ENCODE measurements at places on chromosomes 11 and 22.

- no peak for DNase-seq
These were observed 15.8 kb upstream of the NUP160 start for GRCh38 chr11:47863898-47864430.

- no peak for DNase-seq
These were observed at the start of gene MRGPRG for GRCh38 chr11:3218483-3219280. MRGPRG (minus strand) TSS chr11:3218813; CDS start chr11:3218813, 0 bp downstream.

GRCh38 chr11:33454264-33454663, 197.1 kb downstream of the HIPK3 start:
- DNase-seq, result no peak

- DNase-seq, result no peak
These were observed 52.7 kb downstream of the MPPED2 start for GRCh38 chr11:30533445-30533947.

GRCh38 chr22:28016781-28017557, 97.9 kb upstream of the PITPNB start:
- no peak for DNase-seq

DNA sequence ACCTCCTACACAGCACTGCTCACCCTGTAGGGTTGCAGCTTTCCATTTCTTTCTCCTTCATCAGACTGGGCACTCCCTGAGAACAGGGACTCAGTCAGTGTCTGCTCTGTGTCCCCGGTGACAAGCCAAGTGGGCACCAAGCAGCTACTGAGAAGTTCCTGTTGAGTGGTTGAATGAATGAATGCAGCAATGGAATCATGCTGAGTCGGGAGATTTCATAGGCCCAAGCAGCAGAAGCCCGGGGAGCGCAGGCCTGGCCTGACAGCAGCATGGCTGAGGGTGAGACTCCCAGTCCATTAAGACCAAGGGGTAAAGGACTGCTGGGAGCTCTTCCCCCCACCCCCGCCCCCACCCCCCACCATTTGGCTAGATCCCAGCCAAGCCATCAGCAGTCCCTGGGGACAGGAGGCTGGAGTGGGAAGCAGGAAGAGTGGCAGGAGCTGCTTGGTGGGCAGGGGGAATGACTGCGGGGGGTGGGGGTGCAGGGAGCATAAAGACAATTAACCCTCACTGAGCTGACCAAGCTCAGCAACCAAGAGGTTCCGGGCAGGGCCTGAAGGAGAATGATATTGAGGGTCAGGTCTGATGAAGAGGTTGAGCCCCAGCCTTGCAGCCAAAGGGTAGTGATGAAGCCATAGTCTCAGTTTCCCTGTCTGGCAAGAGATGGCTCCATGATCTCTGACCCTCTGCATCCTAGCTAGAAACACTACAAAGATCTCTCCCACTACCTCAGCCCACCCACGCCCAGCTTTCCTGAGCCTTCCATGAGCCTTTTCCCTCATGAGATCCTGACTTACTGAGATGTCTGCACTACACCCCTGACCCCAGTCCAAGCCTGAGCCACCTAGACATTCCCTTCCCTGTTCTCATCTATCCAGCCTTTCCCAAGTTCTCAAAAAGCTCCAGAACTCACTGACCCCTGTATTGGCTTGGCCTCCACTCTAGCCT, 2.8 kb downstream of the PDE2A start:
- no peak for DNase-seq

- DNase-seq, result peak; percentile 82
These were observed 2.1 kb upstream of the LRRC32 start for GRCh38 chr11:76672431-76673175.

- DNase-seq, result no peak
These were observed 6.8 kb upstream of the TMEM123 start for GRCh38 chr11:102459393-102459792.

GRCh38 chr11:15730263-15730994, 615.7 kb downstream of the INSC start:
- DNase-seq, result no peak

- no peak for DNase-seq
These were observed 2.5 kb upstream of the TPST2 start for GRCh38 chr22:26592421-26592891.

GRCh38 chr11:27004103-27004502, 10.2 kb downstream of the FIBIN start:
- DNase-seq, result no peak

DNA sequence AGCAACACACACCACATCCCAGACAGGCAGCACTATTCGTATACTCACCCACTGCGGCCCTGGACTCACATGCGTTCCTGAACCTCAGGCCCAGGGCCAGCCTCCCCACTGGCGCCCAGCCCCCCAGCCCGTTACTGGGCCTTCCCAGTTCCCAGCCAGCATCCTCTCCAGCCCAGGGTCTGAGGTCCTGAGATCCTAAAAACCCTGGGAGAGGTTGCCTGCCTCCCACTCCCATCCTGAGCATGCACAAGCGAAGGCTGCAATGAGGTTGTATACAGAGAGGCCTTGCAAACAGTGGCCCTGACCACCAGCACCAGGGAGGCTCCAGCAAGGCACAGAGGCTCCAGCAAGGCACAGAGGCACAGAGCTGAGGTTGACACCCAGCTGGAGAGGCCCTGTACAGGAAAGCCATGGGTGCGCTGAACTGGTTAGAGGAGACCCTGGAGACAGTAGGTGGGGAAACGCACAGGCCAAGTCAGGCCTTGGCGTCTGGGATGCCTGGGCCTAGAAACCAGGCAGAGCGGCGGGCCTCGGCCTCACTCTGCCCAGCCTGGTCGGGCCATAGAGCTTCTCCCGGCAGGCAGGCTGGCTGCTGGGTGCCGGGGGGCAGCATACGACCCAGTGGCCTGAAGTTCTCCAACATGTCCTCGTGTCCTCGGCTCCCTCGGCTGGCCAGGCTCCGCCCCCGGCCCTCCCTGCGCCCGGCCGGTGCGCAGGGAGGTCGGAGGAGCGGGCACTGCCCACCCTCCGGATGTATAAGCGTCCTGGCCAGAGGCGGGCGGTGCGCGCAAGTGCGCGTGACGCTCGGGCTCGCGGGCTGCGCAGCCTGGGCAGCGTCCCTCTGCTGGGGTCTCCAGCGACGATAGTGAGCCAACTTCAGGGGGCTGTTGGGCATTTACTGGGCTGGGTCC, 2.3 kb upstream of the TBX1 start:
- DNase-seq, result peak; percentile 59

Measured in dermis microvascular lymphatic vessel endothelial cell (primary cell).